NCI-H1436 (cell line): ENCODE measurements at places on chromosomes 4 and X.

DNA sequence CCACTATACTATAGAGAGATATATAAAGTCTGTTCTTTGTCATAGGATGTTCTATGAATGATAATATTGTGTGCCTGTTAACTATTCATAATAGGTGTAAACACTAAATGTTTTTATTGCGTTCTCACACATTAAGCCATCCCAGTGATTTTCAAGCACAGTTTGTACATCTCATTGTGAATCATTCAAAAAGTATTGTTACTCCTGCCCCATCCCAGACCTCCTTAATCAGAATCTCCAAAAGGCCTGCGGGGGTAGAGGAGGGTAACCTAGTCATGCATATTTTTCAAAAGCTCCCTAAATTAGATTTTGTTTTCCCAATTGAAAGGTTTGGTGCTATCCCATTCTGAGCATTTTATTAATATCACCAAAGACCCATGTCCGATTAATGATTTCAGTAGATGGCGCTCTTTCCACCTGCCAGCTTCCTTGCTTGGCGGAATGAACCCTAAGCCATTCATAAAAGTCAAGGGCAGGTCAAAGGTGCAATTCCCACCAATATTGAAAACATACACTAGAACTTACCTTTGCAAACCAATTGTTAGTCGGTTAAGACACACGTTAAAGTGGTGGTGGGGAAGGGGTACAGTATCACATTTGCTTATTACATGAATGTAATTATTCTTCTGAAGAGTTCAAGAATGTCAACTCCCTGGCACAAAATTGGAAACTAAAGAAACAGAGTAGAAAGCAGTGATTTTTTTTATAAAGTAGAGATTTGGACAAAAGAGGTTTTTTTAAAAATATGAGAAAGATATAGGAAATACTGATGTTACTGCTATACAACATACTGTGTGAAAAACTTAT, 5.8 kb upstream of the TET2 start:
- DNase-seq = no peak

DNA sequence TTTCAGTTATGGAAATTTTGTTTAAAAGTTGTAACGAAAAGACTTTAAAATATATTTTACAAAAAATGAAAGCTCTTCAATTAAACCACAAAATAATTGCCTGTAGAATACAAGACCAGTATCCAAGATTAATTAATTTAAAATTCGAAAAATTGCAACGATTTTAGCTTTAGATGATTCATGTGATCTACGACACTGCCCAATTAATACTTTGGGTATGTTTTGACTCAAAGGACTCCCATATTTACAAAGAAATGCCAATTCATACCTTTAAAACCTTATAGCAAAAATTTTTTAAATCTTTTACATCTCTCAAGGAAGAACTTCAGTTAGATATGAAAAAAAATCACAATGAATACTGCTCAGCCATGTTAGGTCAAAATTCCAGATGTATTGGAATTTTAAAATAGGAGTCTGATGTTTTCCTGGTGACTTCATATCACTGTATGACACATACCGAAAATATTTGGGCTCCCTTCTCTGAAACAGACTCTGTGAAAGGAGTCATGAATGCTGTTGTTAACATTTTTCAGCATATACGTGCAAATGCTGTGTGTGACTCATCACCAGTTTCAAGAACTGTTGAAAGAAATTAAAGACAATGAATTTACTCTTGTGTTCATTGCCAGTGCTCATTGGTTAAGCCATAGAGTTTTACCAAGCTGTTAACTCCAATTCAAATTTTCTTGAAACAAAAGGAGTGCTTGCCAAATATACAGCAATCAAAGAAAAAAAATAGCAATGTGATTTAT, 13.8 kb upstream of the SMS start:
- no peak for DNase-seq

- DNase-seq = no peak
These were observed 39.1 kb downstream of the HEPH start for GRCh38 chrX:66203114-66203513.

GRCh38 chr4:53804719-53805118, 213.4 kb upstream of the LNX1 start:
- DNase-seq = peak; percentile 42

- DNase-seq = no peak
These were observed 135.2 kb downstream of the ADGRL3 start for GRCh38 chr4:61335241-61335763.

- no peak for DNase-seq
These were observed 55.3 kb upstream of the MSANTD1 start for GRCh38 chr4:3193531-3194203.

- DNase-seq = no peak
These were observed 39.5 kb downstream of the PCYT1B start for GRCh38 chrX:24607616-24608015.

DNA sequence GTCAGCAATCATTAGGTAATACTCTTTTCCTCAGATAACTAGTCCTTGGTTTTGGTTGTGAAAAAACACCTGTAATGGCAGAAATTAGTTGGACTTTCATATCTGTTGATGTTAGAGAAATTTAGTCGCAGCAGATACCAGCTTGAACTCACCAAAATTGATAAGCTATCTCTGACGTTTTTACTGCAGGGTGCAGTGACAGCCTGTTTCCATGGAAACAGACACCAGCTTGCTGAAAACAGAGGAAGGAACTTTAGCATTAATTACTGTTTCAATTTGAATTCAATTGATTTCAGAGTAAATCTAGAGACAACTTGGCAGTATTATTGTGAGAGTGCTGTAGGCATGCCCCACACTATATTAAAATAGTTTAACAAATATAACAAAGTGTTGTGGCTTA, 246.5 kb downstream of the PPP1R2C start:
- no peak for DNase-seq

- no peak for DNase-seq
These were observed 6.0 kb upstream of the PDGFC start for GRCh38 chr4:156977435-156978160.

- peak; percentile 61 for DNase-seq
These were observed 67.2 kb upstream of the RASGEF1B start for GRCh38 chr4:81538716-81539427.

DNA sequence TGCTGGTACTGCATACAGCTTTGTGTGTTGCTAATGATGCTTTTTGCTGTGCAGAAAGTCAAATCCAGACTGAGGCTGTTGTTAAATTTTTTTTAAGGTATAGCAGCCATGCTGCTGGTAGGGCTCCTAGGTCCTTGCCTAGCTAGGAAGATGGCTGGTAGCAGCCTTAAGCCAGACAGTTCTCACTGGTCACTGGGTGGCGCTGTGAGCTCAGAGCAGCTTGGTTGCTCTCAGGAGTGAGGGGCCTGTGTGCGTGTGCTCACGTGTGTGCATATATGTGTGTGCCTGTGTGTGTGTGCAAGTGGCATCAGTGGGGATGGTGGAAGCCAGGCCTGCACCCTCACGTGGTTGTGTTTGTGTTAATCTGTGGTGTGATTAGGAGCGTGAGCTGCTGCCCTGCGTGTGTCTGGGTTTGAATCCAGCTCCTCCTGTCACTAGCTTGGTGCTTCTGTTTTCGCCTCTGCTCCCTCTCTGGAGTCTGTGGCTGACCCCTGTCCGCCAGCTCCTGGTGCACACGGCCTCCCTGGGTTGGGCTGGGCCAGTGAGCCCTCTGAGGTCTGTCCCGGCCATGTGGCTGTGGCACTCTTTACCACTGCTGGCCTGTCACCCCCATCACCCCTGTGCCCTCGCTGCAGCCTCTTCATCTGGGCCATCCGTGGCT, 46.1 kb downstream of the SORCS2 start:
- DNase-seq = no peak

DNA sequence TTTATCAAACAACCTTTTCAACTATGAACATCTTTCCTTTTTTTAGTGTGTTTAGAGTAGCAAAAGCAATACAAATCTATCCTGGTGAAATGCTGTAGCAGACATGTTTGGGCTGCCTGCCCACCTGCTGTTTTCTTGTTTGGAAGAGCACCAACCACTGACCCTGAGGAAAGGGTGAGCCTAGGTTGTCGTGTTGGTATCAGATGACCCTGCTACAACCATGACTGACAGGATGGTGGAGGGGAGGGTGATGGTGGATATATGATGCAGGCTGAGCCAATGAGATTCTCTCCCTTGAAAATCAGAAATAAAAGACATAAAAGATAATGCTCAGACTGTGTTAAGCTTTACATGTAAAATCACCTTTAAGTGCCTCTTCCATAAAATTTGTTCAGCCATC, 201.2 kb downstream of the NPNT start:
- no peak for DNase-seq

DNA sequence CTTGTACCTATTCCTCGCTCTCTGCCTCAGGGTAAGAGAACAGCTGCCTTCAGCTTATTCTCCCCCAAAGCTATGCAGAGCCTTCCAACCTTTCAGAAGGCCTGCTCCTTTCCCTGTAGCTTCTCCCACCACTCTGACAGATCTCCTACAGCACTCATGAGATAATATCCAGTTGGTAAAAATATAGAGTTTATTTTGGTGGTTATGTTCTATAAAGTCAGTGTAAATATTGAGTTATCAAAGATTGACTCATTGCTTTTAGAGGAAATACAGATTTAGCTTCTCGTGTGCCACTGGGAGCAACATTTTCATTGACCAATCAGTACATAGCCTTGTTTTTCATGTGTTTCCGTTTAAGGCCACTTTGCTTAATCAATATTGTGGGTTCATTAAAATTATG, 216.2 kb upstream of the TECRL start:
- DNase-seq = no peak

GRCh38 chrX:75746891-75747639, 38.0 kb downstream of the MAGEE2 start:
- DNase-seq = no peak

DNA sequence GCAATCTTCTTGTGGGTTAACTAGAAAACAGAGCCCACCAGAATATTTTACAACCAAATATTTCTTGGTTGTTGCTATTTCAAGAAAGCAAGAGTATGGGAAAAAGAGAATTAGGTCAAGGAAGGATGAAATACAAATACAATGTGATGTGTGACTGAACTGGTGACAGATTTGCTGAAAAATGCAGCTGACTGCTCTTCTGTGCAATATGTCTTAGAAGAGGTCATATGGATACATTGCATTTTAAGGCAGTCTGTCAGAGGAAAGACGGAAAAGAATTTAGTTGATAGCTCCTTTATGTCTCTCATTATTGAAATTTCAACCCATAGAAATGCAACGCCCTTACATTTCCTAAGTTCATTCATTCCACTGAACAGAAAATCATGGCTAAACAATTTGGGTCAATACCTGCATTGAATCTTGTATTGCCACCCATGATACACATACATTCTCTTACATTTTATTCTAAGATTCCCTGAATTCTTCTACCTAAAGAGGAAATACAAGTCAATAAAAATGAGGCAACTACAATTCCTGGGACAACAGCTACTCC, 423.1 kb downstream of the ADAM29 start:
- no peak for DNase-seq

GRCh38 chr4:184911310-184911709, 85.5 kb upstream of the ACSL1 start:
- DNase-seq = no peak

- no peak for DNase-seq
These were observed 55.0 kb downstream of the ANXA3 start for GRCh38 chr4:78606530-78607095.

- no peak for DNase-seq
These were observed 949.6 kb upstream of the PRKX start for GRCh38 chrX:4663085-4663484.

DNA sequence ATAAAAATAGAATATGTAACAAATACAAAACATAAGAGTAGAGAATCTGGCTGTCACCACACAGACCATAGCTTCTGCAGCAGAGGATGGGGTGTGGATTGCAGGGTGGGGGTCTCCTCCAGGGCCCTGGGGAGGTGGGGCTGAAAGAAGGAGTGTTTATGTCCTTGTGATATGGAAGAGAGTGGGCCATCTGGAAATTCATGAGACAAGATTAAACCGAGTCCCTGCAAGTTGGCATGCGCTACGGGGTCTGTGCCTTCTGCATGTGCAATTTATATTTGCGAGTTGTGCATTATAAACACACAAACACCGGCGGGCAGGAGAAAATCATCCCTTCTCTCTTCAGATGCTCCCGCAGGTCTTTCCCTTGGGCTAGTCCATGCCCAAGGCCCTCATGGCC, 145.9 kb downstream of the EVC2 start:
- DNase-seq = no peak

- DNase-seq = no peak
These were observed 800.4 kb upstream of the AGA start for GRCh38 chr4:178242655-178243054.

DNA sequence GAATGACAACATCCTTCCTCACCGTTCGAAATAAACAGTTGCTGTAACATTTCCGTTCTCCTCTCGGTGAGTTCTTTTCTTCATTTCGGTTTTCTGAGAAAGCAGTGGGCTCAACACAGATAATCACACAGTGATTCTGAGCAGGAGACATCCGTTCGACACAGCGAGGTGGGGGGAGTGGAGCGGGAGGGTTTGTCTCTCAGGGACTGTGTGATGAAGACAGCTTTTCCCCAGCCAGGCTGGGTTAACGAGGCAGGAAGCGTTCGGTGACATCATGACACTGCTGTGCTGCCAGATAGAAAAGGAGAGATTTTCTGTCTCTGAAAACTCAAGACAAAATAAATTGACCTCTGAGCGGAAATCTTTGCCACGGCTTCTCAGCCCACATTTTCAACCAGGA, 119.3 kb downstream of the CRLF2 start:
- no peak for DNase-seq

DNA sequence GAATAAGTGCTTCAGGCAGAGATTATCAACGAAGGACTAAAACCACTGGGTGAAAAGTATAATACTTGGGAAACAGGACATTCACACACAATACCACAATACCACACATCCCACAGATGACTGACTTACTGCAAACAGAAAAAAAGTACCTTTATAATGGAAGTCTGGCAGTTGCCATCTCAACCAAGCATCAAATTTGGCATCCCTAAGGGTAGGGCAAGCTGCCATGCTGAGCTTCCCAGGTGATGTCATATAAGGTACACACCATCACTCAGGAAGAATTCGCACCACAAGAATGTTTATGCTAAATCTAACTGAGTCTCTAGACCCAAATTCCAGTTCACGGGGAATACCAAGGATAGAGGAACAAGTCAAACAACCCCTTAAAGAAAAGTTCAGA, 9.1 kb downstream of the QDPR start:
- no peak for DNase-seq

DNA sequence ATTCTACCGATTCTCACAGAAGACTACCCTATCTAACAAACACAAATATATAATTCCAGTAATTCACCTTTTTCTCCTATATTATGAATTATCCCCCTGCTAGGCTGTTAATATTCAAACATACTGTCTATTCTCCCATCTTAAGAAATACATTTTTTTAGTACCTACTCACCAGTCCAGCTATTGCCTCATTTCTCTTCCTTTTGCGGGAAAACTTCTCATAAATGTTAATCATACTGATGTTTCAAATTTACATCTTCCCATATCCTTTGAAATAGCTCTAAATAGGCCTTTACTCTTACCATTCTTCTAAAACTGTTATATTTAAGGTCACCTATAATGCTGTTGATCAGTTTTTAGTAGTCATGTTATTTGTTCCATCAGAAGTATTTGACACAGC, 759.1 kb upstream of the SLIT2 start:
- no peak for DNase-seq

GRCh38 chrX:14173873-14174272, 144.2 kb upstream of the GEMIN8 start:
- no peak for DNase-seq
